ENCODE measurements at places on chromosomes 1 and 21.

- no peak for DNase-seq
Observed at GRCh38 chr1:101435831-101436511, 199.2 kb downstream of the S1PR1 start.

- DNase-seq: no peak
Observed at GRCh38 chr1:100706296-100706695, 13.2 kb upstream of the VCAM1 start.

GRCh38 chr1:162011337-162012012 lies 12.2 kb downstream of the OLFML2B start:
- no peak for DNase-seq

DNA sequence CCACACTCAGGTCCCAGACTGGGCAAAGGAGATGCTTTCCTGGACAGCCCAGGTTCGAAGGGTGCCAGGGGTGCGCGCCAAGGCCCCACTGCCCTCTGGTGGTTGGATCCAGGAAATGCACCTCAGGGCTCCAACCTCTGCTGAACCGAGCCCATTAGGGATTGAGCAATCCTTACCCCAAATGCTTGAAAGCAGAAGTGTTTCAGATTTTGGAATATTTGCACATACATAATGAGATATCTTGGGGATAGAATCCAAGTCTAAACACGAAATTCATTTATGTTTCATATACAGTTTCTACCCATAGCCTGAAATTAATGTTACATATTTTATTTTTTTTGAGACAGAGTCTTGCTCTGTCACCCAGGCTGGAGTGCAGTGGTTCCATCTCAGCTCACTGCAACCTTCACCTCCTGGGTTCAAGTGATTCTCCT lies 57.4 kb downstream of the SLC9A1 start:
- peak; percentile 51 for DNase-seq

DNA sequence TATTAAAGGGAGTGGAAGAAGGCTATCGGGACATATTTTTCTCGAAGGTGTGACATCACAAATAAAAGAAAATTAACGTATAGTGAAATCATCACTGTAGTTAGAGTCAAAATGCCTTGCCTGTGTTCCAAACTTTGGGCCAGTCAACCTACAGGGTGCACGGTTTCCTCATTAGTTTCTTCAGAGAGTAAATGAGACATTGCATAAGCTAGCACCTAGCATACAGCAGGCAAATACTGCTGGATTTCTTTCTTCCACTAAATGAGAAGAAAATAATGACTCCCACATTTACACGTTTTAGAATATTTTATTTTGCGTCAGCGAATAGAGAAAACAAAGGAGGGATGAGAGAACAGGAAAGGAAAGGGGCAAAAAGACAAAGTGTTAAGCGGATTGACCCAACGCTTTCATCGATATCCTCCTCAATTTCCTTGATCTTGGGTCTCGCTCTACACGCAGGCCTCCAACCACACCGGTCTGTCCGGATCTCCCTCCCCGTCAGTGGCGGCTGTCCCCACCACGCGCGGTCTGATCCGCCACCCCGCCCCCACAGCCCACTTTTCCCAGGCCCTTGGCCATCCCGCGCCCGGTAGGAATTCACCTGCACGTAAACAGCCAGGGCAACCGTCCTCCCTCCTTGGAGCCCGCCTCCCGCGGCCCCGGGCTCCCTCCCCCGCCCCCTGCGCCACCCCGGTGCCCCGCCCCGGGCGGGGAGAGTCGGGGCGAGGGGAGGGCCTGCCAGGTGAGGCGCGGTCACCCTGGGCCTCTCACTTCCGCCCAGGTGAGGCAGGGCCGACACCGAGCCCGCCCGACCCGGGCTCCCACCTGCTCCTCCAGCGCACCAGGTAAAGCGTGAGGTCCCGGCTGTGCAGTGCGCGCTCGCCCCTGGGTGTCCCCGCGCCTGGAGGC lies at the start of gene PATJ:
PATJ (plus strand) TSS at position 770 of the 909 bp plus-strand sequence. CDS start 20,413 bp downstream, outside the sequence.
- DNase-seq: peak; percentile 23

GRCh38 chr1:184771190-184771691 lies 16.6 kb upstream of the EDEM3 start:
- DNase-seq: no peak

GRCh38 chr1:94105957-94106529 lies 14.9 kb downstream of the ABCA4 start:
- DNase-seq: no peak

DNA sequence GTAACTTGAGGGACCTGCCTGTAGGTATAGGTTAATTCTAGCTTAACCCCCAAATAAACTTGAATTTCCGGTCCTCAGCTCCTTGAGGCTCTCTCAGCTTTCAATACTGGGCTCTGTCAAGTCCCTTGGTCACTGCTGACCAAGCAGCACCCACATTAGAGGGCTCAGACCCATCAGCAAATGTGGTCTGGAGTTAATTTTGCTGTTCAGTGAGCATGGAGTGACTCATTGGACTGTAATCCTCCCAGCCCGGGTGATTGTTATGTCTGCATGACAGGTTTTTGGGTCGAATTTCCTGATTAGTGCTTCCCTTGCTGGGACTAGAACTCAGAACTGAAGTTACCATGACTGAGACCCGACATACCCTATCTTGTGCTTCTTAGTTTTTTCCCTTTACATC lies 130.6 kb downstream of the URB2 start:
- no peak for DNase-seq

- no peak for DNase-seq
Observed at GRCh38 chr1:7300893-7301663, 470.0 kb upstream of the VAMP3 start.

DNA sequence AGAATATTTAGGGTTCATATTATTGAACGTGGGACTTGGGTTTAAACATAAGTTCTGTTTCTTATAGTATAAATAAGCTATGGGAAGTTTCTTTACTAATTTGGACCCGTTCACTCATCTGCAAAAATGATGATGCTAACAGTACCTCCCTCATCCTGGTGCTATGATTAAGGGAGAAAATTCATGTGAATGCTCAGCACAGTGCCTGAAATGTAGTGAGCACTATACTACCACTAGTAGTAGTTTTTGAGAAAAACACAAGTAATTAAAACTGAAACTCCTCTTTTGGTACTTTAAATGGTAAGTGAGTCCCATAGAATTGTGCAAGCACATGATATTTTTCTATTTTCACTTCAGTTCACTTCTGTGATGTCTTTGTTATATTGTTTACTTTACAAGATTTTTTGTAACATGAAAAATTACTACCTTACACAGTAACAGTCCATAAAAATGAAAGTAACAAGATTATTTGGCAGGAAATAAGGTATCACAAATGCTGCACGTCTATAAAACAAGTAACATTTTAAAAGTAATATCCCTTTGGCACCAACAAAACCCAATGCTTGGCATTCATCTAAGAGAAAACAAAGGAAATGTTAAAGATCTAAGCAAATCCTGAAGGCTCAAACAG lies 11.3 kb upstream of the PTPRC start:
- DNase-seq: no peak

DNA sequence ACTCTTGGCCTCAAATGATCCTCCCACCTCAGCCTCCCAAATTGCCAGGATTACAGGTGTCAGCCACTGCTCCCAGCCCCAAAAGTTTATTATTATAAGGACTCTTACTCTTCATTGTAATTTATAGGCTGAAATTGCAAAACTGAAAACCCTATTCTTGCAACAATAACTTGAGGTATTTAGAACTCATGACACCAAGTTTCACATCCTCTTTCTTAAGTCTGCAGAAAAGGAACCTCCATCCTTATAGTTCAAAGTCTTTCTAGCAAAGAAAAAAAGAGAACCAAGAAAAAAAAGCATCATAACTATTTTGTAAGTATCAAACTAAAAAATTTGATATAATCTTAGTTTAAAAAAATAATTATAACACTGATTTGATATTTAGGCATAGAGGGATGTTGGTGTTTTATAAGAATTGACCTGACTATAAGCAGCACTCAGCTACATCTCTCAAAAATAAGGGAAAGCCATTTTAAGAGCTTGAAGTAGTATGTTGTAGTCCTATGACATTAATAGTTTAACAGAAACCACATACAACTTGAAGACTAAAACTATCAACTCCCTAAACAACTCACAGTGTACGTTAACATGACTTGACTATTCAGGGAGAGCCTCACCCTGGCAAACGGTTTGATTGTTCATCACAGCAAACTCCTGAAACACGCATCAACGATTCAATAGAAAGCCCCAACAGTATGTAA lies 122.4 kb downstream of the AKT3 start:
- no peak for DNase-seq

DNA sequence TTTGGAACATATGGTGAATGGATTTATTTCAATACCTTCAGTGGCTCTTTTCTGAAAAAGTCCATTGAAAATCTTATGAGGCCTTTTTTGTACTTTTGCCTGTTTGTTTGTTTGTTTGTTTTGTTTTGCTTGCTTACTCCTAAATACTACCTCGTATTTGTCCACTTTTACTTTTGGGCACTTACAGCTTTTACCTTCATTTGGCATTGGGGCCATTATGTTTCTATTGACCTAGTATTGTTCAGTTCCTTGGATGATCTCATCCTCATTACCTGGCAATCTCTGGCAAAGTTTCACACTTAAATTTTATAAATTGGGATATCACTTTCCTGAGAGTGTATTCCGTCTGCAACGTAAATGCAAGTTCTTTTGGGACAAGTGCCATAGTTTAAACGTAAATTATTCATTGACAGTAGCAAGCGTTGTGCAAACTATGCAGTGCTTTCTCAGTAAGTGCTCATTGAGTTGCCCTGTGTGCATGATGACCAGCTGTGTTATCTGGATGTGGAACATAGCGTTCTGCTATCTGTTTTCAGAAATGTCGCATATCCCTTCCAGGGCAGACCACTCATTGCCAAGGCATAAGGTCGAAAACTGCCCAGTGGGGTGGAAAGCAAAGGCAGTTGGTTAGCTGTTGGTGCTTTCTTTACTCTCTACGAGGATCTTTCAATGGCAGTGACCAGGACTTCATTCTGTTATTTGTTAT lies 51.1 kb downstream of the LRRC8D start:
- DNase-seq: no peak

GRCh38 chr1:67371043-67371442 lies 59.2 kb downstream of the SERBP1 start:
- DNase-seq: no peak

DNA sequence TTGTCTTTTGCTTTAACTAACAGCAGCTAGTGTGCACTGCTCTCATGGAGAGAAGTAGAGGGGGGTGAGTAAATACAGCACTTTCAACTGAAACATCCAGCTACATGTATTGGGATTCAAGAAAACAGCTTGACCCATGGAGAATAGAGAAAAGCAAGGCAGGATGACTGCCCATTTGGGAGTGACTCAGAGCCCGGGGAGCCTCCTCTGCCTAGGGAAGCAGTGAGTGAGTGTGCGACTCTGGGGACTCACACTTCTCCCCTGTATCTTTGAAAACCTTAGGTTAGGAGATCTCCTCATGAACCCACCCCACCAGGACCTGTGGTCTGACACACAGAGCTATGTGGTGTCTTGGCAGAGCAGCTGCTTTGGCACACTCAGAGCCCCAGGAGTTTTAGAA lies 82.0 kb upstream of the PTGFR start:
- no peak for DNase-seq

GRCh38 chr1:209123601-209124000 lies 459.9 kb upstream of the CAMK1G start:
- no peak for DNase-seq

- DNase-seq: peak; percentile 48
Observed at GRCh38 chr1:23777979-23778814, at the start of gene PITHD1. Gene PITHD1, plus strand, starts transcription at chr1:23778418. Its CDS starts 98 bp downstream, at chr1:23778516.

- no peak for DNase-seq
Observed at GRCh38 chr1:240394353-240394752, 217.6 kb downstream of the GREM2 start.

DNA sequence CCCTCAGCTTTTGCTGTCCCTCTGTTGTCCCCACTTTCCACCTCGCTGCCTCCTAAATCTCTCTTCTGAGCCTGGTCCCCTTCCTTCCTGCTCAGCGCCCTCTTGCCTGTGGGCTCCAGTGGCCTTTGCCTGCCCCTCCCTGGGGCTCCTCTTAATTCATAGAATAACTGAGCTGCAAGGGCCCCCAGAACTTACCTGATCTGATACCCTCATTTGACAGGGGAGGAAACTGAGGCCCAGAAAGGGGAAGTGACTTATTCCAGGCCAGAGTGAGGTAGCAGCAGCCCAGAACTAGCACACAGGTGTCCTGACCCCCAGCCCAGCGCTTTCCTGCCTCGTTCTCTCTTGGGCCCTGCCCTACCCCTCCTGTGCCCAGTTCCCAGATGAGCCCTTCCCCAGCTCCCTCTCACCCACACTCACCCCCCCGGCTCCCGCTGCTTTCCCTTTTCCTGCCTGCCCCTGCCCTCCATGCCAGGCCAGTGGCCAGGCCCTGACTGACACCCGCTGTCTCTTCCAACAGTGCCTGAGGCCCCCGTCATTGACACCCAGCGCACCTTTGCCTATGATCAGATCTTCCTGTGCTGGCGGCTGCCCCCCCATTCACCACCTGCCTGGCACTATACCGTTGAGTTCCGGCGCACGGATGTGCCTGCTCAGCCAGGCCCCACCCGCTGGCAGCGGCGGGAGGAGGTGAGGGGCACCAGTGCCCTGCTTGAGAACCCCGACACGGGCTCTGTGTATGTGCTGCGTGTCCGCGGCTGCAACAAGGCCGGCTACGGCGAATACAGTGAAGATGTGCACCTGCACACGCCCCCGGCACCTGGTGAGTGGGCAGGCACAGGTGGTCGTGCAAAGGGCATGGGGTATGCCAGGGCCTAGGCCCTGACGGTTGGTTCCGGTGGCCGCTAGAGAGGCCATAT lies 5.7 kb downstream of the TRIM46 start:
- no peak for DNase-seq

DNA sequence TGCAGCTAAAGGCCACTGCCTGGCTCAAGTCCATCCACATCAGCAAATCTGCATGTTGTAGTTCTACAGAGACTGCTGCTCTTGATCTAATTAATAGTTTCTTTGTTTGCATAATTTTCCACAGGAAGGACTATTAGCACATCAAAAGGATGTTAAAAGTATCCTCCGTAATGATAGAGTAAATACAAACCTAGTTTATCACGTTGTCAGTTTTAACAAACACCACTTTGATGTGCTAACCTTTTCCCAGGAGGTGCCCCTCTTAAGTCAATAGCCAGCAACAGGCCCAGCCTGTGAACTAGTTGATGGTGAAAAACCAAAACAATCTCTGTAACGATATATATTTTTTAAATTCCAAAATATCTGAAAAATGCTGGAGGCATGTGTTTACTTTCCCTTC lies 64.2 kb upstream of the SLC22A15 start:
- DNase-seq: no peak

DNA sequence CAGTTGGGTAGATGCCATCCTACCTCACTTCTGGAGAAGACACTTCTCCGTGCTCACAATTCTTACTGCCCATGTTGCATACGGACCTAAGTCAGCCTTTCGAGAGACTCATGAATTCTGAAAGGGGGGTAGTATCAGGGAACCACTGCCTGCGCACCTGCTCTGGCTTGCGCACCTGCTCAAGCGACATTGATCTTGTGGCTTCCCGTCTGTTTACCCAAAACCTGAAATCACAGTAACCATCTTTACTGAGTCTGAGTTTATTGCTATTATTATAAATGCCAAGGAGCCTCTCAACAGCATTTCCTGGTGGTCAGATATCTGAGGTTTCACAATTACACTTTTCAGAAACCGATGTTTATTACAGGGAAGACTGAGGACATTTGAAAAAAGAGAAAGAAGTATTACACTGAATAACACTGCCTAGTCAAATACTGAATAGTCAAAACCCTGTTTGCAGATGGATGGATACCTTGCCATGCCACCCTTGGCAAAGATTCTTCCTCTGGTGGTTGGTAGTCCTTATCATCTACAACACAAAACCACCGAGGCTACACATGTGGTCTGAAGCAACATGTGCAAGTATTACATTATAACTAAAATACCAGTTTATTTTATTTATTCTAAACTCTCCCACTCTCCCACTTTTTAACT lies 208.7 kb downstream of the SIPA1L2 start:
- no peak for DNase-seq

Measured in stimulated activated CD4-positive, alpha-beta T cell treated with anti-CD3 and anti-CD28 coated beads, Interleukin-1b, Interleukin-23, amount 100 ng/mL, for 1 hour (primary cell).